Esophagus muscularis mucosa (tissue), 4 donors: ENCODE measurements at places on chromosomes 16 and 17.

- no peak for DNase-seq
- peaks cover 3% of the 10 kb centered on the region for H3K27me3 ChIP-seq
- no peaks in the 10 kb centered on the region for H3K36me3 ChIP-seq
- H3K4me1 ChIP-seq: no peaks in the 10 kb centered on the region
- H3K27ac ChIP-seq: no peak overlapping the region
- no peak overlapping the region for H3K4me3 ChIP-seq
These were observed 88.7 kb downstream of the HS3ST3A1 start for GRCh38 chr17:13513039-13513405.

- DNase-seq: no peak
- no peaks in the 10 kb centered on the region for H3K36me3 ChIP-seq
- no peaks in the 10 kb centered on the region for H3K27me3 ChIP-seq
- no peak overlapping the region for H3K27ac ChIP-seq
- H3K4me1 ChIP-seq: no peaks in the 10 kb centered on the region
These were observed 47.8 kb upstream of the IRF8 start for GRCh38 chr16:85851034-85851785.

- peak; percentile 68 for DNase-seq
- H3K27me3 ChIP-seq: no peaks in the 10 kb centered on the region
- no peak overlapping the region for H3K27ac ChIP-seq
- no peak overlapping the region for H3K4me3 ChIP-seq
- no peaks in the 10 kb centered on the region for H3K36me3 ChIP-seq
These were observed 16.3 kb upstream of the MAP3K14 start for GRCh38 chr17:45332989-45333701.

GRCh38 chr17:78697122-78697521 lies 85.0 kb downstream of the CYTH1 start:
- H3K27ac ChIP-seq: no peak overlapping the region
- H3K27me3 ChIP-seq: no peaks in the 10 kb centered on the region

GRCh38 chr16:74901606-74902005 lies 83.3 kb downstream of the WDR59 start:
- peaks cover 58% of the 10 kb centered on the region for H3K36me3 ChIP-seq
- no peak overlapping the region for H3K4me3 ChIP-seq
- H3K27me3 ChIP-seq: no peaks in the 10 kb centered on the region
- DNase-seq: no peak

DNA sequence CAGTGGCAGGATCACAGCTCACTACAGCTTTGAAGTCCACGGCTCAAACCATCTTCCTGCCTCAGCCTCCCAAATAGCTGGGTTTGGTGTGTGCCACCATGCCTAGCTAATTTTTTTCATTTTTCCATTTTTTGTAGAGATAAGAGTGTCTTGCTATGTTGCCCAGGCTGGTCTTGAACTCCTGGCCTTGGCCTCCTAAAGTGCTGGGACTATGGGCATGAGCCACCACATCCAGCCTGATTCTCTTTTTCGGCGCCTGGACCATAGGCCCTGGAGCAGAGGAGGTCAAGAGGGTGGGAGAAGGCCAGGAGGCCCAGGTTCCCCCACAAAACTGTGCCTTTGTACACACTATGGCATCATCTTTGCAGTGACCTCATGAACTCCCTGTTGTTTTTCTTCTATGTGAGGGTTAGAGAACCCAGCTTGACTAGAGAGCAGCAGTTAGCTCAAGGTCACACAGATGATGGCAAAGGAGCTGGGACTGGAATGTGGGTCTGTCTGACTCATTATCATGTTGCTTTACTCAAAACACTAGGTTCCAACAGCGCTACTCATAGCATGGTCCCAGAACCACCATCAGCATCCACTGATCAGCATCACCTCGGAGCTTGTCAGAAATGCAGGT lies 16.3 kb downstream of the SCN4A start:
- H3K36me3 ChIP-seq: no peaks in the 10 kb centered on the region
- DNase-seq: no peak
- no peak overlapping the region for H3K4me3 ChIP-seq

- no peak overlapping the region for H3K27ac ChIP-seq
- peaks cover 52% of the 10 kb centered on the region for H3K36me3 ChIP-seq
- H3K4me1 ChIP-seq: peaks cover 11% of the 10 kb centered on the region
- no peak overlapping the region for H3K4me3 ChIP-seq
- no peak for DNase-seq
These were observed 10.1 kb downstream of the MRM3 start for GRCh38 chr17:792277-792676.

GRCh38 chr17:13569398-13570123 lies 32.2 kb downstream of the HS3ST3A1 start:
- no peaks in the 10 kb centered on the region for H3K4me1 ChIP-seq
- no peaks in the 10 kb centered on the region for H3K27me3 ChIP-seq

GRCh38 chr16:11099672-11100205 lies 155.4 kb downstream of the CLEC16A start:
- no peak overlapping the region for H3K4me3 ChIP-seq

GRCh38 chr16:54968784-54969183 lies 38.1 kb downstream of the IRX5 start:
- no peak for DNase-seq
- H3K36me3 ChIP-seq: no peaks in the 10 kb centered on the region
- no peak overlapping the region for H3K27ac ChIP-seq
- H3K27me3 ChIP-seq: peaks cover 7% of the 10 kb centered on the region
- H3K4me3 ChIP-seq: no peak overlapping the region
- H3K4me1 ChIP-seq: no peaks in the 10 kb centered on the region

- no peak for DNase-seq
- H3K36me3 ChIP-seq: peaks cover 12% of the 10 kb centered on the region
- peaks cover 27% of the 10 kb centered on the region for H3K4me1 ChIP-seq
- H3K4me3 ChIP-seq: no peak overlapping the region
- no peak overlapping the region for H3K27ac ChIP-seq
- H3K27me3 ChIP-seq: no peaks in the 10 kb centered on the region
These were observed 25.6 kb upstream of the CLEC18B start for GRCh38 chr16:74446866-74447265.

- no peaks in the 10 kb centered on the region for H3K36me3 ChIP-seq
- no peaks in the 10 kb centered on the region for H3K27me3 ChIP-seq
- peak overlapping the region; percentile 83 for H3K27ac ChIP-seq
- peaks cover 70% of the 10 kb centered on the region for H3K4me1 ChIP-seq
These were observed 1.3 kb downstream of the CLUH start for GRCh38 chr17:2710071-2710802.

DNA sequence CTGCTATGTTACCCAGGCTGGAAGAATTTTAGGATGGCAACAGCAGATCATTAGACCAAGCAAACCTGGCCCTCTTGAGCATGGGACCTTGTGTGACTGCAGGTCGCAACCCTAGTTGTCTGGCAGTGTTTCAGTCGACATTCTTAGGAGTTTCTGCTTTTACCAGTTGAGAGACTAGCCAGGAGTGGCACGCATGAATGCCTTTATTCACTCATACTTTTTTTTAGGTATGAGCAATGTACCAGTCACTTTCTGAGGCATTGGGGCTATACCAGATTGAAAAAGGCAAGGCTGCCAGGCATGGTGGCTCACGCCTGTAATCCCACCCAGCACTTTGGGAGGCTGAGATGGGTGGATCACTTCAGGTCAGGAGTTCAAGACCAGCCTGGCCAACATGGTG lies 28.2 kb upstream of the HAS3 start:
- DNase-seq: no peak
- H3K27me3 ChIP-seq: no peaks in the 10 kb centered on the region
- H3K36me3 ChIP-seq: no peaks in the 10 kb centered on the region
- H3K27ac ChIP-seq: no peak overlapping the region
- peaks cover 7% of the 10 kb centered on the region for H3K4me1 ChIP-seq

DNA sequence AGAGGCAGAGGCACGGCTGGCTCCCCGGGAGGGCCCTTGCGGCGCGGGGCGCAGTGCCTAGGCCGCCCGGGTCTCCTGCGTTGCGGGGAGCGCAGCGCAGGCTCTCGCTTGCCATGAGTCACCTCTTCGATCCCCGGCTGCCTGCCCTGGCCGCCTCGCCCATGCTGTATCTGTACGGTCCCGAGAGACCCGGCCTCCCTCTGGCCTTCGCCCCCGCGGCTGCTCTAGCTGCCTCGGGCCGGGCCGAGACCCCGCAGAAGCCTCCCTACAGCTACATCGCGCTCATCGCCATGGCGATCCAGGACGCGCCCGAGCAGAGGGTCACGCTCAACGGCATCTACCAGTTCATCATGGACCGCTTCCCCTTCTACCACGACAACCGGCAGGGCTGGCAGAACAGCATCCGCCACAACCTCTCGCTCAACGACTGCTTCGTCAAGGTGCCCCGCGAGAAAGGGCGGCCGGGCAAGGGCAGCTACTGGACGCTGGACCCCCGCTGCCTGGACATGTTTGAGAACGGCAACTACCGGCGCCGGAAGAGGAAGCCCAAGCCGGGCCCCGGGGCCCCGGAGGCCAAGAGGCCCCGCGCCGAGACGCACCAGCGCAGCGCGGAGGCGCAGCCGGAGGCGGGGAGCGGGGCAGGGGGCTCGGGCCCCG lies 390 bp downstream of the FOXL1 start:
- peak overlapping the region; percentile 17 for H3K4me3 ChIP-seq
- DNase-seq: no peak
- peaks cover 35% of the 10 kb centered on the region for H3K4me1 ChIP-seq

GRCh38 chr16:17439580-17439979 lies 31.2 kb downstream of the XYLT1 start:
- no peak overlapping the region for H3K27ac ChIP-seq
- DNase-seq: no peak
- no peaks in the 10 kb centered on the region for H3K36me3 ChIP-seq
- no peaks in the 10 kb centered on the region for H3K27me3 ChIP-seq
- peaks cover 28% of the 10 kb centered on the region for H3K4me1 ChIP-seq
